ENCODE measurements at places on chromosomes 6 and 20.

DNA sequence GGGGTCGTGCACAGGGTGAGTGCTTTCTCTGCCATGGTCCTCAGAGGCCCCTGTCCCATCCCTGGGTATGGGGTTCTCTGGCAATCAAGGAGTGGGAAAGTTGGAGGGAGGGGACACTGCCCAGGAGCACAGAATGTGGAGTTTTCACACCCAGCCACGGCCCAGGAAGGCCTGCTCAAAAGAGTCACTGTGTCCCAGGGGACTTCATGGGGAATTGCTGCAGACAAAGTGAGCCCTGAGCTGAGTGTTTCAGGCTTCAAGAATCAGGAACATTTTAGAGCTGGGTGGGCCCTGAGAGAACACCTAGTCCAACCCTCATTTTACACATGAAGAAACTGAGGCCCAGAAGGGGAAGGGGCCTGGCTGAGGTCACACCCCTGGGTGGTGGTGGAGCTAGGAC is 5.7 kb downstream of the MAPK13 start:
- DNase-seq: no peak

- no peak for DNase-seq
These were observed 29.8 kb upstream of the NEDD9 start for GRCh38 chr6:11262242-11262641.

DNA sequence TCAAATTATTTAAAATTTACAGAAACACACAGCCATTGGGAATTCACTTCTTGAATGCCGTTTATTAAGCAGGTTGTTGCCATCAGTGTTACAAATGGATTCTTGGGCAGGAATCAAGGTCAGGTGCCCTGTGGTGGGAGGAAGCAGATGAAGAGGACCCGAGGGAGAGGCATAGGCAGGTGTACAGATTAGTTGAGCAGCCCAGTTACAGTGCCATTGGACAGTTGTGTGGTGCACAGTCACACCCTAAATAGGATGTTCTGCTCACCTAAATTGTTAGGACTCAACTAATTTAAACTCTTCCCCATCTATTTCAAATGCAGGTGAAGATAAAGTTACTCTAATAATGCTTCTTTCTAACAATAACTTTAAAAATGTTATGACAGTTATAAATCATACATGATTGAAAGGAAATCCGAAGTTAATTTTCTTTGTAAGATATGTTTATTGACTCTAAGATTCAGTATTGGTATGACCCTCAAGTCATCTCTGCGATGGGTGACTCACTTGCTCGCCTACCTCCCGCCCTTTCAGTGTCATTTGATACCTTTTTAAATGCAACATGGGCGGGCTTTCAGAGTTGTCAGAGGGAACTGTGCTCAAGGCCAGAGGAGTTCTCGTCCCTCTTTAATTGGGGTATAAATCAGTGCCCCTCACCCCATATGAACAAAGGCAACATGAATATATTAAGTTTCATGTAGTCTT is 35.1 kb downstream of the DSE start:
- no peak for DNase-seq

DNA sequence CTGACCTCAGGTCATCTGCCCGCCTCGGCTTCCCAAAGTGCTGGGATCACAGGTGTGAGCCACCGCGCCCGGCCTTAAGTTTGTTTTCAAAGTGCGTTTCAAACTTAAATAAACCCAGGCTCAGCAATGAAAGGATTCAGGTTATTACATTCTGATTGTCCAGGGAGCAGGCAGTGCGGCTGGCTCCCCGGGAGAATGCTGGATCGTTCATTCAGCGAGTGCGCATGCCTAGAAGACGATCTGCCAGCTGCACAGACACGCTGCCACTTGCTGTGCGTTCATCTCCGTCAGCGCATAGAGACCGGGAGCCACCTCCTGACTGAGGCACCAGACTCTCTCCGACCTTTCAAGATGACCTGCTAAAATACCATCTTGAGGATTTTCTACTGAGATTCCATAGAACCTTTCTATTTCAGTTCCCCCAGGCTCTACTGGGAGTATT is 163.9 kb upstream of the ZNF217 start:
- no peak for DNase-seq

DNA sequence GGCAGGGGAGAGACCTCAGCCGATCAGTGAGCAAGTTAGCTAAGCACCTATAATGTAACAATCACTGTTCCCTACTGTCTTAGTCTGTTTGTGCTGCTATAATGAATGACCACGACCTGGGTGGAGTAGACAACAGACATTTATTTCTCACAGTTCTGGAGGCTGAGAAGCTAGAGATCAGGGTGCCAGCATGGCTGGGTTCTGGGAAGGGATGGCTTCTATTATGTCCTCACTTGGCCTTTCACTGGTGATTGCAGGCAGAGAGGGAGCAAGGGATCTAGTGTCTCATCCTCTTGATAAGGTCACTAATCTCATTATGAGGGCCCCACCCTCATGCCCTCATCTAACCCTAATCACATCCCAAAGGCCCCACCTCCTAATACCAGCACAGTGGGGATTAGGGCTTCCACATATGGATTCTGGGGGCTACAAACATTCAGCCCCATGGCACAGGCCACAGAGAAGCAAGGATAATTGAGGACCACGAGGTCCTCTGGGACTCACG is 162.5 kb downstream of the CD83 start:
- DNase-seq: no peak

- DNase-seq: no peak
These were observed 253.4 kb downstream of the HACE1 start for GRCh38 chr6:104606361-104606760.

DNA sequence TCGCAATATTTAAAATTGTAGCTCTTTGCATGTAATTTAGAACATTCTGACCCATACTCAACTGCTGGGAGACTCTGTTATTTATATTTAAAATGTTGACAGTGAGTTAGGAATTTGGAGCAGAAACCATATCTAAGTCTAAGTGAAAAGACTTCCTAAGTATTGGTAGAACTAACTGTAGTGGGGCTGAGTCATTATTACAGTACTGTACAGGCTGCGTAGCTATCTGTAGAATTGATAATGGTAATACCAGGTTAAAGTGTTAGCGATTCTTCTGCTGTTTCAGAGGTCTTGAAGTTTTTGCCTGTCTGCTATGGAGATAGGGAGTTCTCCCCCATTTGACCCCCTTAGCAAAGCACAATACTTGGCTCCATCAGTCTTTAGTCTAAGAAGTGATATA is 3.6 kb downstream of the TOP1 start:
- DNase-seq: no peak

DNA sequence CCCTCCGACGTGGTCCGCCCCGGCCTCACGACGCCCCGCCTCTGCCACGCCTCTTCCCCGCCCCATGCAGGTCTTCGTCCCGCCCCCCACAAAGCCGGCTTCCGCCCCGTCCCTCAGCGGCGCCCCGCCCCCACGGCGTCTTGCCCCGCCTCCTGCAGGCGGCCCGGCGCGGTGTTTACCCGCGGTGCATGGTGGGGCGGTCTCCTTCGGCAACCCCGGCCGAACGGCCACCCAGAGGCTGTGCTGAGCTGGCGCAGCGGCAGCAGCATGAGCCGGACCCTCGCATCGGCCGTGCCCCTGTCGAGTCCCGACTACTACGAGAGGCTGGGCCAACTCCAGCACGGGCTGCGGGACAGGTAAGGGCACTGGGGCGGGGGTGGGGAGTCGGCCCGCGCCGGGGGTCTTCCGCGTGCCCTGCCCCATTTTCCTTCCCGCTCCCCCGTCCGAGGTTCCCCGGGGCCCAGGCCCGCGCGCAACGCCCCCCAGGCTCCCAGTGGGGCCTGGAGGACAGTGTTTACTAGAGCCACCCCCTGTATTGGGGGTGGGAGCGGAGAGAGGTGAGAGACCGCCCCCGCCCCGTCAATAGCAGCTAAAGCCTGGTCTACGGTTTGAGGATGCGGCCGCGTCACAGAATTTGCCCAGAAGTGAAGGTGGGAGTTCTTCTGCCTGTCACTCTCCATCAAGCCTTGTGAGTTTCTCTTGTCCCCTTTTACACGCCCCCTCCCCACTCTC is at the start of gene KIZ:
KIZ (plus strand) TSS at position 234 of the 732 bp plus-strand sequence; CDS start at position 268, 34 bp downstream.
- DNase-seq: peak; percentile 96

- DNase-seq: no peak
These were observed 35.4 kb downstream of the DACT2 start for GRCh38 chr6:168284187-168284586.

GRCh38 chr6:117906958-117907600 is at the start of gene SLC35F1:
SLC35F1 (plus strand) TSS chr6:117907264.
- DNase-seq: no peak

GRCh38 chr6:34595332-34596184 is 39.4 kb upstream of the SPDEF start:
- DNase-seq: no peak

DNA sequence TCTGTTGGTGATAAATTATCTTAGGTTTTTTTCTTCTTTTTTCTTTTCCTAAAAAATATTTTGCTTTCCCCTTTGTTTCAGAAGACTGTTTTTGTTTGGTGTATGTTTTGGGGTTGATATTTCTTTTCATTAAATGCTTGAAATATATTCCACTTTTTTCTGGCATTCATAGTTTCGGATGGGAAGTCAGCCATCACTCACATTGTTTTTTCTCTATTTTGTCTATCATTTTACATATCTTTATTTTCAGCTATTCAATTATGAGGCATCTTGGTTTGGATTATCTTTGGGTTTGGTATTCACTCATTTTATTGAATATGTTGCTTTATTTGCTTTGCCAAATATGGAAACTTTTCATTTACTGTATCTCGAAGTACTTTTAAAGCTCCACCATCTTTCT is 600.5 kb upstream of the EYS start:
- DNase-seq: no peak

GRCh38 chr6:5850848-5851255 is 155.9 kb downstream of the NRN1 start:
- DNase-seq: no peak

DNA sequence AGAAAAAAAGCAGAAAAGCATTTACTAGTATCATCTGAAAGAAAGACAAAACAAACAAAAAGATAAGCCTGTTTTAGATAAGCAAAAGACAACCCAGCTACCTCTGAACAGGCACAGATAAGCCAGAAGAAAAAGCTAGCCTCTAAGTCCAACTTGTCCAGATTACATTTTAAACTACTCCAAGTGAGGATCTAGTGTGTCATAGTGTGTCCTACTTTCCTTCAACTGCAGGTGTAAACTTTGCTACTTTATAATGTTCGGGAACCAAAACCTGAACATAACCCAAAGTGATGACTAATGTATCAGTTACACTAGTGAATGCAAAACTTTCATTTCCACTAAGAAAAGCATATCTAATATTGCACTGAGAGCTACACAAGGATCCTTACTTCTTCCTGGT is 19.5 kb downstream of the ADNP start:
- no peak for DNase-seq

DNA sequence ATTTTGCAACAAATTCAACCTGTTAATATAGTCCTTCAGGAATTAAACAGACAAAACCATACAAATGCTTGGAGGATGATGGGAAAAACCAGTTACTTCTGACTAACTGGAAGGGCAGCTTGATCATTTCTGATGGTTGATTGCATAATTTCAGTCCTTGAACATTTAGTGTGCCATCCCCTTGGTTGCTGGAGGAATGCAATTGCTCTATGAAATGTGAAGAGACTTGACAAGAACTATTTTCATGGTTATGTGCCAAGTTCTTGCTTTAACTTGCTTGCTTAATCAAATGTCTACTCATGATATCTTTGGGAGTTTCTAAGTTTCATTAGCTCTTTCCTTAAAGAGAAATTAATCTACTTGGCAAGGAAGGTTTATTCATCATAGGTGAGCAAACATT is 45.2 kb downstream of the ANKEF1 start:
- DNase-seq: no peak

- DNase-seq: no peak
These were observed 133.5 kb downstream of the TBC1D7 start for GRCh38 chr6:13194852-13195251.

DNA sequence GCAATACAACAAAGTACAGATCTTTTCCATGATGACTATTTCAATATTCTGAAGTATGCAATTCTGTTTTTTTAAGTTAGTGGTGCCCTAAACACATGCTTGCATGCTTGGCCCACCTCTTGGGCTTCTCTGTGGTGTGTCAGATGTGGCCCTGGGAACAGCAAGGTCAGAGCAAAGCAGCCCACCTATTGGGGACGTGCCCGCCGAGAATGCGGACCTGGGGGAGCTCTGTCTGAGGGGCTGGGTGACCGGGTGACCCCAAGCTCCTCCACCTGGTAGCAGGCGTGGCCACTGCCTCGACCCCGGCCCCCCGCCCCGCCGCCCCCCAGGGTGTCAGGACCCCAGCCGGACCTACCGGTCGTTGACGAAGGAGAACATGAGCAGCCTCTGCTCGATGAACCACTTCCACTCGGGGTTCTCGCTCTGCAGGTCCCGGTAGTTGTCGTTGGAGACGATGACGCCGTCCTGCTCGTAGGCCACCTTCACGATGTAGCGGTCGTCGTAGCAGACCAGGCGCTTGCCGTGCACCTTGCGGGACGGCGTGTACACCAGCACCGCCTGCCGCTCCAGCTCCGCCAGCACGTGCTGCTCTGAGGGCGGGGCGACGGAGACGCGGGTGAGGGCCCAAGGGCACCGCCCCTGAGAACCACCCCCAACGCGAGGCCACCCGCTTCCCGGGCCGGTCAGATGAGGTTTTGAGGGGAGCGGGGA is 28.3 kb downstream of the ZC3H12D start:
- no peak for DNase-seq

- DNase-seq: no peak
These were observed 107.1 kb downstream of the COL12A1 start for GRCh38 chr6:75098709-75099108.

GRCh38 chr6:5751525-5752390 is 255.0 kb downstream of the NRN1 start:
- DNase-seq: no peak

- DNase-seq: no peak
These were observed 247.0 kb upstream of the KCNQ5 start for GRCh38 chr6:72374857-72375256.

DNA sequence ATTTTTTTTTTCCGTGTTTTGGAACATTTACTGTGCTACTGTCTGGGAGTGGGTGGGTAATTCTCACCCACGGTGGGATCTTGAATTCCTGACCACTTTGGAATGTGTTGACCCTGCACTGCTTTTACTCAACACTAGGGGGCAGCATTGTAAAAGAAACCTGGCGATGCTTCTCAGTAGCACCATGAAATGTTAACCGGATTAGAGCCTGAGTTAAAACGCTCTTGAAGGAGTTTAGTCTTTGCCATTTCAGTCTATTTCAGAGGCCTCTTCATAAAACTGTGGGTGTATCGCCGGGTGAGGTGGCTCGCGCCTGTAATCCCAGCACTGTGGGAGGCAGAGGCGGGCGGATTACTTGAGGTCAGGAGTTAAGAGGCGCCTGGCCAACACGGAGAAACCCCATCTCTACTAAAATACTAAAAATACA is 114.4 kb upstream of the PRND start:
- peak; percentile 25 for DNase-seq

DNA sequence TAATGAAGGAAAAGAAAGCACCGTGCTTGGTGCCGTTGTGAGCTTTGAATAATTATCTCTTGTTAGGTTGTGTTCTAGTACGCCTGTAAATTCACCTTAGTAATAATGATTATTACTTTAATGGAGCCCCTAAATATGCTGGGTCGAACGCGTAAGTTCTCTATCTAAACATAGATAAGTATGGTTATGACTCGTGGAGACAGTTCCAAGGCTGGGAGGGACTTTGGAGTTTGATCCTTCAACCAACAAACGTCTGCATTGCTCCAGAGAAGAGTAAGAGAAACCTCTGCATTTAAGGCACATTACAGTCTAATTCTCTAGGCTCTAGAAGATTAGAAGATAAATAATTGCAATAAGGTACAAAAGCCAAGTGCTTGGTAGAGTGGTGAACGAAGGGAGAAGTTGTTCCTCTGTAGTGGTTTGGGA is 514 bp downstream of the ACOT13 start:
- DNase-seq: no peak
